ENCODE measurements at places on chromosomes 12 and 14.
A peak's percentile ranks its signal among the peaks of the same experiment; 100 is the strongest.

DNA sequence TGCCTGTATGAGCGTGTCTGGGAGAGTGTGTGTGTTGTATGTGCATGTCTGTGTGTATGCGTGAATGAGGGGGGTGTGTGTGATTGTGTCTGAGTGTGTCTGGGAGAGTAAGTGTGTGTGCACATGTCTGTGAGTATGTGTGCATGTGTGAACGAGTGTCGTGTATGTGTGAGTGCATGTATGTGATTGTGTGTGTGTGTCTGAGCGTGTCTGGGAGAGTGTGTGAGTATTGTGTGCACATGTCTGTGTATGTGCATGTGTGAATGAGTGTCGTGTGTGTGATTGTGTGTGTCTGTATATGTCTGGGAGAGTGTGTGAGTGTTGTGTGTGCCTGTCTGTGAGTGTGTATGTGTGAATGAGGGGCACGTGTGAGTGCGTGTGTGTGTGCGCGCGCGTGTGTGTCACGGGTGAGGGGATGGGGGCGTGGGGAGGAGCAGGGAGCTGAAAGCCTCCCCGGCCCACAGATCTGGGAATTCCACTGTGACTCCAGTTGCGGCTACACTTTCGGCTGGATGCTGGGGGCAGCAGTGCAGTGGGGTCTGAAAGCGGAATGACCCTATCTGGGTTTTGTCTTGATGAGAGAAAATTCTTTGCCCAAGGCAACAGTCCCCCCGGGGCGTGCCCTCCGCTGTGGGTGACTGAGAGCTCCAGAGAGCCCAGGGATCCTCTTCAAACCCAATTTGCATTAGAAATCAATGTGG is 138.1 kb upstream of the MED13L start:
- no peaks in the 10 kb centered on the region for H3K27me3 ChIP-seq
- no peaks in the 10 kb centered on the region for H3K4me1 ChIP-seq
- no peak overlapping the region for H3K27ac ChIP-seq
- no peak overlapping the region for H3K4me3 ChIP-seq

GRCh38 chr14:92585981-92586937 is 72.7 kb downstream of the RIN3 start:
- no peak overlapping the region for H3K4me3 ChIP-seq
- no peak for DNase-seq
- no peaks in the 10 kb centered on the region for H3K36me3 ChIP-seq

- peaks cover 2% of the 10 kb centered on the region for H3K4me1 ChIP-seq
- no peak overlapping the region for H3K27ac ChIP-seq
- H3K36me3 ChIP-seq = no peaks in the 10 kb centered on the region
- no peaks in the 10 kb centered on the region for H3K27me3 ChIP-seq
- DNase-seq = no peak
Measured at GRCh38 chr12:28088566-28089272, 101.5 kb upstream of the CCDC91 start.

DNA sequence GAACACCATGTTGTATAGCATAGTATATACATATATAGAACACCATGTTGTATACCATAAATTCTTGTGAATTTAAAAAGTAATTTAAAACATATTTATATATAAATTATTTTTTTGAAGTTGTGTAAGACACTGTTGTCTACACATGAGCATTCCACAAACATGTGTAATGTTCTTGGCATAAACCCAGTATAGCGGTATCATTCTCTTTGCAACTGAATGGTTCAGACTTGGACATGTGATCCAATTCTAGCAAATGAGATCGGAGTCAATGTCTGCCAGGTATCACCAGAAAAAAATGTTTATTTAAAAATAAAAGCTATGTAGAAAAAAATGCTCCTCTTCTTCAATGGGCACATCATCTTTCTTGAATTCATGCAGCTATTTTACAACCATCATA is 33.9 kb downstream of the CEP290 start:
- H3K36me3 ChIP-seq = no peaks in the 10 kb centered on the region
- H3K4me1 ChIP-seq = no peaks in the 10 kb centered on the region
- H3K27ac ChIP-seq = no peak overlapping the region
- no peaks in the 10 kb centered on the region for H3K27me3 ChIP-seq
- DNase-seq = no peak

DNA sequence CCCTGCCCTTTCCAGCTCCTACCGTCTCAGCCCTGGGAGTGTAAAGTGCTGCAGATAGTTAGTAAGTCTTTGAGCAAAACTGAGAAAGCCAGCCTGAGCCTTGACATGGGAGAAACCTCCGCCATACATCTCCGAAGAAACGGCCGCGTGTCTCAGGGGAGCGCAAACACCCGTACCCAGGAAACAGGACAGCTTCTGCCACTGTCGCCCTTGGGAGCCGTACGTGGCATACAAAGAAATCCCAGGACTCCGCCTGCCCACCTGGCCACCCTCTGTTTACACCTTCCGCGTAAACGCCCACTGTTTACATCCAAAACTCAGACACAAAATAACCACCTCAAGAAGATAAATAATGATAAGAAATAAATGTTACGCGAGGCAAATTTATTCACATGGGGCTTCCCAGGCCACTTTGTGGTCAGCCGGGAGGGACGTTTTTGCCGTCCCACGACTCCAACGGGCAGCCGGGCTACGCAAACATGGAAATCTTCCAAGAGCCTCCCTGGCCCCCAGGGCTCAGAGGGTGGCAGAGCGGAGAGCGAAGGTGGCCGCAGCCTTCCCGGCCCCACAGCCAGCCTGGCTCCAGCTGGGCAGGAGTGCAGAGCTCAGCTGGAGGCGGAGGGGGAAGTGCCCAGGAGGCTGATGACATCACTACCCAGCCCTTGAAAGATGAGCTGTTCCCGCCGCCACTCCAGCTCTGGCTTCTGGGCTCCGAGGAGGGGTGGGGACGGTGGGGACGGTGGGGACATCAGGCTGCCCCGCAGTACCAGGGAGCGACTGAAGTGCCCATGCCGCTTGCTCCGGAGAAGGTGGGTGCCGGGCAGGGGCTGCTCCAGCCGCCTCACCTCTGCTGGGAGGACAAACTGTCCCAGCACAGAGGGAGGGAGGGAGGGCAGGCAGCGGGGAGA is at the start of gene BDKRB2:
Gene BDKRB2, plus strand, starts transcription at position 689 of the 908 bp plus-strand sequence. CDS start 32,269 bp downstream, outside the sequence.
- DNase-seq = peak; percentile 89
- no peaks in the 10 kb centered on the region for H3K27me3 ChIP-seq
- H3K4me1 ChIP-seq = peaks cover 7% of the 10 kb centered on the region
- peak within 1 kb of the TSS; percentile 64 for H3K4me3 ChIP-seq
- no peaks in the 10 kb centered on the region for H3K36me3 ChIP-seq

GRCh38 chr14:30751646-30752416 is 122.5 kb upstream of the COCH start:
- no peaks in the 10 kb centered on the region for H3K27me3 ChIP-seq
- H3K36me3 ChIP-seq = no peaks in the 10 kb centered on the region
- H3K4me1 ChIP-seq = no peaks in the 10 kb centered on the region

GRCh38 chr12:71469258-71469750 is 29.7 kb downstream of the LGR5 start:
- H3K27ac ChIP-seq = no peak overlapping the region
- DNase-seq = peak; percentile 70
- H3K4me3 ChIP-seq = no peak overlapping the region
- H3K27me3 ChIP-seq = no peaks in the 10 kb centered on the region

- H3K4me3 ChIP-seq = no peak overlapping the region
- peak; percentile 8 for DNase-seq
- no peak overlapping the region for H3K27ac ChIP-seq
- no peaks in the 10 kb centered on the region for H3K27me3 ChIP-seq
- no peaks in the 10 kb centered on the region for H3K4me1 ChIP-seq
- H3K36me3 ChIP-seq = no peaks in the 10 kb centered on the region
Measured at GRCh38 chr14:45089813-45090212, 5.9 kb downstream of the PRPF39 start.

DNA sequence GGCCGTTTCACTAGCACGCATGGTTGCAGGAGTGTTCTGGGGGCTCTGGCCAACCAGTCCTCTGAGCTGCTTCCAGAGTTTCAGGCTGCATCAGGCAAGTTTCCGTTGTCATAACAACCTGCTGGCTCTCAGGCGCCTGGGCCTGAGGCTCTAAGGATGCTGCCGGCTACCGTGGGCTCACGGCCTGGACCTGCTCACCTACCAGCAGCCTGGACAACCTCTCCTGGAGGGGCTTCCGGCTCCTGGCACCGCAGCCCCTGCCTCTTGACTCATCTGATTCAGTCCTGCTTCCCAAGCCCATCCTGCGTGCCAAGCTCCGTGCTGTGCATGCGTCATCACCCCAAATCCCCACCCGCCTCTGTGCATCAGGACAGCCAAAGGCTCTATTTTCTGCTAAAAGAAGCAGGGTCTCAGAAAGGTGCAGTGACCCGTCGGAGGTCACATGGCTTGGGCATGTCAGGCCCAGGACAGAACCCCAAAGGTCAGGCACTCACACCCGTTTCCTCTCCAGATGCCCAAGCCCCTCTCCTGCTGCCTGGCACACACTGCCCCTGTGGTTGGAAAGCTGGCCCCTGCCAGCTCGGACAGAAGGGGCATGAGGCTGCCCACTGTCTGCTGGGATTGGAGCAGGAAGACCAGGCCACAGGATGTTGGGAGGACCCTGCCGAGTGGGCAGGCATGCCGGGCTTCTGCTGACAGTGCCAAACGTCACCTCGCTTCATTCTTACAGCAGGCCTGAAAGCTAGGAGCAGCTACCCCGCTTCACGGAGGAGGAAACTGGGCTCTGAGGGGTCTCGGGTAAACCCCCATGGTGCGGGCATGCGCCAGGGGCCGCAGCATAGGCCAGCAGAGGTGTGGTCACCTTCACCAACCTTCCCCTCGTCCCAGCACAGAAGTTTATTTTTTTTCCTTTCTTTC is 5.7 kb downstream of the BEGAIN start:
- H3K4me3 ChIP-seq = no peak overlapping the region
- H3K27me3 ChIP-seq = no peaks in the 10 kb centered on the region
- DNase-seq = no peak
- no peak overlapping the region for H3K27ac ChIP-seq
- no peaks in the 10 kb centered on the region for H3K36me3 ChIP-seq

All from mesendoderm (in vitro differentiated cells).